ENCODE measurements at places on chromosomes 12 and 14. TPM values are rescaled to one million over a fixed set of nuclear protein-coding genes. Genes with fewer than 3 reads are reported as not detected.

Gene AKAP3
- total RNA-seq, result 1.6 TPM

GRCh38 chr14:44657696-44658388 lies 150.8 kb upstream of the FSCB start:
- peaks cover 6% of the 10 kb centered on the region for H3K4me1 ChIP-seq
- H3K36me3 ChIP-seq, result no peaks in the 10 kb centered on the region
- DNase-seq, result no peak
- H3K27ac ChIP-seq, result no peak overlapping the region

- H3K27me3 ChIP-seq, result no peaks in the 10 kb centered on the region
- no peaks in the 10 kb centered on the region for H3K4me1 ChIP-seq
- H3K36me3 ChIP-seq, result no peaks in the 10 kb centered on the region
- DNase-seq, result no peak
These were observed 291.4 kb downstream of the PCNX1 start for GRCh38 chr14:71198687-71199086.

Gene FOXG1
- total RNA-seq, result not detected

Gene SALL2
- total RNA-seq, result 0.92 TPM

- no peak overlapping the region for H3K27ac ChIP-seq
- no peak overlapping the region for H3K4me3 ChIP-seq
- peaks cover 8% of the 10 kb centered on the region for H3K36me3 ChIP-seq
These were observed 29.5 kb downstream of the PHETA1 start for GRCh38 chr12:111339321-111339938.

GRCh38 chr12:130128790-130129735 lies 33.2 kb upstream of the FZD10 start:
- H3K4me1 ChIP-seq, result no peaks in the 10 kb centered on the region
- H3K4me3 ChIP-seq, result no peak overlapping the region
- H3K36me3 ChIP-seq, result no peaks in the 10 kb centered on the region
- no peak for DNase-seq
- no peaks in the 10 kb centered on the region for H3K27me3 ChIP-seq

- no peaks in the 10 kb centered on the region for H3K4me1 ChIP-seq
- no peaks in the 10 kb centered on the region for H3K36me3 ChIP-seq
- H3K4me3 ChIP-seq, result no peak overlapping the region
- H3K27me3 ChIP-seq, result no peaks in the 10 kb centered on the region
These were observed 24.8 kb downstream of the BICDL1 start for GRCh38 chr12:120013659-120014380.

DNA sequence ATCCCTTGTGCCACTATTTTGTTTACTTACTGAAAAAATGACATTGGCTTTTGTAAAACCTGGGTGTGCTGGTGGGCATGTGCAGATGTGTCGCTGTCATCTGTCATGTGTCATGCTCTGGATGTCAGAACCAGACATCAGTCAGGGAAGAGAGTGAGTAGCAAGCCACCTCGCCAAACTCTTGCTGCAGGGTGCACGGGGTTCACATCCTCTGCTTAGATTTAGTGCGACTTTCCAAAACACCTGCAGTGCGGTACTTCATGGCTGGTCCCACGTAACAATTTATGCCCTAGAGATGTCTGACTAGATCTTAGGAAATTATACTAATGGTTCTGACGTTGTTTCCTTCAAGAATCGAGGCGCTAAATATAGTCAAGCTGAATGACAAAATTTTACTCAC lies 106.7 kb downstream of the CRADD start:
- H3K27me3 ChIP-seq, result no peaks in the 10 kb centered on the region
- no peak overlapping the region for H3K4me3 ChIP-seq
- H3K4me1 ChIP-seq, result peaks cover 2% of the 10 kb centered on the region
- no peak overlapping the region for H3K27ac ChIP-seq

Gene RIMBP2
- total RNA-seq, result 0.09 TPM

- H3K36me3 ChIP-seq, result no peaks in the 10 kb centered on the region
- peaks cover 4% of the 10 kb centered on the region for H3K27me3 ChIP-seq
- no peaks in the 10 kb centered on the region for H3K4me1 ChIP-seq
- DNase-seq, result no peak
- H3K4me3 ChIP-seq, result no peak overlapping the region
- H3K27ac ChIP-seq, result no peak overlapping the region
These were observed 561.2 kb upstream of the SEL1L start for GRCh38 chr14:82094829-82095345.

- peaks cover 16% of the 10 kb centered on the region for H3K4me1 ChIP-seq
- DNase-seq, result no peak
- no peaks in the 10 kb centered on the region for H3K27me3 ChIP-seq
- H3K36me3 ChIP-seq, result no peaks in the 10 kb centered on the region
- no peak overlapping the region for H3K4me3 ChIP-seq
- H3K27ac ChIP-seq, result no peak overlapping the region
These were observed 92.8 kb downstream of the SINHCAF start for GRCh38 chr12:31233061-31233730.

Gene TTLL5
- total RNA-seq, result 14.0 TPM

Gene TGFB3
- 2.1 TPM for total RNA-seq

Gene VWF
- total RNA-seq, result 2.1 TPM

- DNase-seq, result no peak
- no peak overlapping the region for H3K4me3 ChIP-seq
- H3K4me1 ChIP-seq, result no peaks in the 10 kb centered on the region
- no peak overlapping the region for H3K27ac ChIP-seq
- H3K36me3 ChIP-seq, result no peaks in the 10 kb centered on the region
These were observed 29.8 kb upstream of the DACT1 start for GRCh38 chr14:58607952-58608317.

GRCh38 chr12:124646385-124647230 lies 79.2 kb upstream of the NCOR2 start:
- H3K4me3 ChIP-seq, result no peak overlapping the region
- no peak for DNase-seq
- H3K27ac ChIP-seq, result no peak overlapping the region
- peaks cover 10% of the 10 kb centered on the region for H3K4me1 ChIP-seq

DNA sequence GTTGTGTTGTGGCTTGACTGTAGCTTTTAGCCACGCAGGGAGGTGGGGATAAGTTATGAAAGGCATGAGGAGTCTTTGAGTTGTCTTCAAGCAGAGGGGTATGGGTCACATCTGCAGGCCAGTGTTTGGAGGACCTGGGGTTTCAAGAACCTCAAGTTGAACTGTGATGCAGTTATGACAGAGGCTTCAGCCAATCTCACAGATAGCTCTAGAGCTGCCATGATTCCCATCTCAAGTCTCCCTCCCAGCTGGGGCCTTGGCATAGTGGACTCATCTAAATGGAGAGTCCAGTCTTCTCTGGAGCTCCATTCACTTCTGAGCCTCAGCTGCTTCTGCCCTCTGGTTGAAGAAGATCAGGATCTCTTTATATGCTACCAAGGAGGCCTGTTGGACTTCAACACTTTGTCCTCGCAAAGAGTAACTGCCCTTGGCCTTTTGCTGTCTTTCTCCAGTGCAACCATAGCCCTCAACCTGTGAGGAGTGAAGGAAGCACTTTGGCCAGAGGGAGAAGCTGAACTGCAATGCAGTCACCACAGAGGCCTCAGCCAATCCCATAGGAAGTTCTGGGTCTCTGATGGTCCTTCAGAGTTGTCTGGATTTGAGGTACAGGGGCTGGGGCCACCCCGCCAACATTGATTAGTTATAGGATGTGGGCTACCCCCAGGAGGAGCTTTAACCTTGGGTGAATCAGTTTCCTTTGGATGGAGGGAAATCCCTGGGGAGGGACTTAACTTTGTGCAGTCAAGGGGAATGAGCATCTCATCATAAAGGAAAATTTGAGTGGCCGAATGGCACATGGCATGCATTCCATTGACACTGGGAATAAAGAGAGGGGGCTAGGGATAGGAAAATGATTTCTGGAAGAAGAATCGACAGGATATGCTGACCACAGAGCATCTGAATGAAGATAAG lies 230.5 kb downstream of the PCNX1 start:
- H3K4me3 ChIP-seq, result no peak overlapping the region
- no peaks in the 10 kb centered on the region for H3K36me3 ChIP-seq
- no peaks in the 10 kb centered on the region for H3K27me3 ChIP-seq

- H3K4me1 ChIP-seq, result no peaks in the 10 kb centered on the region
- H3K27ac ChIP-seq, result no peak overlapping the region
- no peak overlapping the region for H3K4me3 ChIP-seq
- DNase-seq, result no peak
- H3K36me3 ChIP-seq, result no peaks in the 10 kb centered on the region
These were observed 27.6 kb upstream of the FGF23 start for GRCh38 chr12:4407136-4407535.

Gene LRP1
- 375 TPM for total RNA-seq

DNA sequence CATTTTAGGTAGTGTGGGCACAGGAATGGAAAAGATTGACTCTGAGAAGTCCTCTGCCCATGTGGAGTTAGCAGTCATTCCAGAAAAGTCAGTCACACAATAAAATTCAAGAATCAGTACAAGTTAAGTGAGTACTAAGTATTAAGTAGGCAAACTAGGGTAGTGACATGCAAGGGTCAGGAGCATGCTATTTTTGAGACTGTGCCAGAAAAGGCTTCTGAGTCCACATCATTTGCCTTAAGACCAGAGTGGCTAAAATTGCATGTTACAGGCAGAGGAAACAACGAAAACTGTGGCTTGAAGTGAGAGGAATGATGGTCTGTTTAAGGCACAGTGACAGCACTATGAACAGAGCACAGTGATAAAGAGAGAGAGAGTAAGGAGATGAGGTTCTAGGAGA lies 108.9 kb downstream of the SLC6A15 start:
- no peak overlapping the region for H3K4me3 ChIP-seq
- H3K4me1 ChIP-seq, result no peaks in the 10 kb centered on the region
- H3K27me3 ChIP-seq, result peaks cover 2% of the 10 kb centered on the region
- no peaks in the 10 kb centered on the region for H3K36me3 ChIP-seq
- H3K27ac ChIP-seq, result no peak overlapping the region

Gene KRT75
- not detected for total RNA-seq

DNA sequence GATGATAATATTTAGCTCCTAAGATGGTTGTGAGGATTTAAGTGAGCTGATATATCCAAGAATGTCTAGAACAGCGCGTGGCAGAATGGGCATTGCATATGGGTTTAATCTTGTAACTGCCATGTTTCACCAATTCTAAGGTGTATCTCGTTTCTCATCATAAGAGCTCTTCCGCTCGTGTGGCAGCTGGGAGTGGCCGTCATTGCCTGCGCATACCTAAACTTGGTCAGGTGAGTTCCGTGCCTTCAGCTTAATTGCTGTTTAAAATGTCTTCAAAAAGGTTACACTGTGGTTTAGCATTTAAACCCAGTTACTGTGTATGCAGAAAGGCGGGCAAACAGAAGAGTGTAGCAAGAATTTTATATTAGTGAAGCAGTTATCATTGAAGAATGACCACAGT lies 4.5 kb upstream of the AQP2 start:
- H3K27ac ChIP-seq, result no peak overlapping the region
- H3K4me3 ChIP-seq, result no peak overlapping the region

- H3K27me3 ChIP-seq, result no peaks in the 10 kb centered on the region
- H3K27ac ChIP-seq, result no peak overlapping the region
These were observed 312.4 kb upstream of the PRKD1 start for GRCh38 chr14:30240018-30240417.

GRCh38 chr12:132537049-132537448 lies 47.1 kb downstream of the FBRSL1 start:
- no peak overlapping the region for H3K27ac ChIP-seq
- DNase-seq, result no peak
- H3K36me3 ChIP-seq, result no peaks in the 10 kb centered on the region

DNA sequence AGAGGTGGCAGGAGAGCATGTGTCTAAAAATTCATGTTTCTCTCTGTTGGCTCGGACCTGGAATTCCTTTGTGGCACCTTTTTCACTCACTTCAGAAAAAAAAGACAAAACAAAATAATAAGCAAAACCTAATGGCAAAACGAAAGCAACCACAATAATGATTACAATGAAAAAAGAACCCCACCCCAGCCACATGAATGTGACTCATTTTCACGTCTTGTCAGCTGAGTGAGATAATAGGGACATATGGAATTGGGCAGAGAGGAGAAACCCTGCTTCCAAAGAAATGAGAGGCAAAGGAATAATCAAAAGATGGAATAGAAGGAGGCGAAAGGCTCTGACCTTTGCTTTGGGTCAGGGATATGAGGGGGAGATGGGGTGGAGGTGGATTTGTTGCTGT lies 143.4 kb downstream of the SLC8A3 start:
- no peak overlapping the region for H3K27ac ChIP-seq
- no peaks in the 10 kb centered on the region for H3K36me3 ChIP-seq
- DNase-seq, result no peak
- no peaks in the 10 kb centered on the region for H3K27me3 ChIP-seq

- DNase-seq, result no peak
- no peaks in the 10 kb centered on the region for H3K36me3 ChIP-seq
- no peak overlapping the region for H3K4me3 ChIP-seq
- H3K4me1 ChIP-seq, result no peaks in the 10 kb centered on the region
- H3K27me3 ChIP-seq, result peaks cover 2% of the 10 kb centered on the region
- H3K27ac ChIP-seq, result no peak overlapping the region
These were observed 83.0 kb upstream of the LGR5 start for GRCh38 chr12:71356569-71356968.
